ENCODE measurements at places on chromosomes 12 and 14. TPM values are rescaled to one million over a fixed set of nuclear protein-coding genes. Genes with fewer than 3 reads are reported as not detected.

GRCh38 chr14:33879684-33880286 lies 71.1 kb downstream of the EGLN3 start:
- no peak for DNase-seq

GRCh38 chr12:78315028-78315427 lies 484.3 kb downstream of the NAV3 start:
- no peak for DNase-seq

- no peak for DNase-seq
Observed at GRCh38 chr14:95964901-95965300, 74.3 kb upstream of the C14orf132 start.

GRCh38 chr14:89542786-89543424 lies 125.9 kb upstream of the FOXN3 start:
- no peak for DNase-seq

MAP3K9 gene
- polyA plus RNA-seq: 7.2 TPM

- no peak for DNase-seq
Observed at GRCh38 chr12:76915361-76916169, 36.7 kb upstream of the CSRP2 start.

DNA sequence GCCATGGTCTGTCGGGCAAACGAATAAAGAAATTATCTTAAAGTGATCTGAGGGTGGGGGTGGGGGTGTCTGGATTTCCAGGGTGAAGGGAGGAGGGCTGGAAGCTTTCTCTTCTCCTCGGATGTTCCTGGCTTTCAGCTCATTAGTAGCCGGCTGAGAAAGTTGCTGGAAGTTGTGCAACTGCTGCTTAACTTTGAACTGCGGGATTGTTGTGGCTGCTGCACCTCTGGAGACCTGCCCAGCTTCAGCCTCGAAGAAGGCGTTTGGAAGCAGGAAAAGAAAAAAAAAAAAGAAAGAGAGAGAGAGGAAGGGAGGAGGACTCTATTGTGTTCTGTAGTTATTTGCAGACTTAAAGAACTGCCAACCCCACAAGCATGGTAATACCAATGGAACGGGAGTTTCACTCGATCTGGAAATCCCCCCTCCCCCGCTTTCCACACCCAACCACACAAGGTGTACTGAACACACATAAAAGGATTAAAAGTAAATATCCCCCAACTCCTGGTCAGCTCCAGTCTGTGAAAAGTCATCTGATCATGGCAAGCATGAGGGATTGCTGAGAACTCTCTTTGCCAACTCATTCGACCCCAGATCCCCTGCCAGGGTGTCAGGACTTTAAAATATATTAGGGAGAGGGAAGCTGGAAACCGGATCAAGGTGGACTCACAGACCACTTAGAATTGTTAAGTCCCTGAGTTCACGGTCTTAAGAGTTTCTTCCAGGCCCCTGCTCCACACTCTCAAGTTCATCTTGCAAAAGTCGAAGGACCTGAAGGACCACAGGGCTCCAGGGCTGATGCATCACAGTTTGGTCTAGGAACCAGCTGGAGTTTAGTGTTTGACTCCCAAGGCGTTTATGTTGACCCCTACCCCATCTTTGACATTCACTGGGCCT lies at the start of gene RASSF9:
RASSF9 (minus strand) TSS at position 213 of the 894 bp plus-strand sequence; CDS start at position 5, 208 bp downstream.
- no peak for DNase-seq

FLRT2 gene
- polyA plus RNA-seq: 69.2 TPM

DNA sequence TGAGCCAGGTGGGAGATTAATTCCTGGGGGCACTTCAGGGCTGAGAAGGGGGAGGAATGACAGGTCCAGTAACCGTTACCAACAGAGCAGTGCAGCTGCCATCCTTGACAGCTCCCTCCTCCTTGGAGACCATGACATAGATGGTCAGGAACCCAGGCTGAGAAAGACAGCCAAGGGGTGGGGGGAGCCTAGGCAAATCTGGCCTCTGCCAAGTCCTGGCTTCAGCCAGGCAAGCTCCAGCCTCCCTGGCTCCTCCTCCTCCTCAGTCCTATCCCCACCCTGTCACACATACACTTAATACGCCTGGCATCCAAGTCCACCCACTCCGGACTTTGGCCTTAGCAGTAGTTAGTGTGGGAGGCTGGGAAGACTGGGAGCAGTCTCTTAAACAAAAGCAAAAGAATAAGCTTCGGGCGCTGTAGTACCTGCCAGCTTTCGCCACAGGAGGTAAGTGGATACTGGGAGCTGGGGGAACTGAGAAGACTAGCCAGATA lies at the start of gene RDH5:
RDH5 (plus strand) TSS at position 323 of the 494 bp plus-strand sequence. CDS start 792 bp downstream, outside the sequence.
- no peak for DNase-seq

GRCh38 chr12:684416-684815 lies 21.2 kb upstream of the NINJ2 start:
- DNase-seq: no peak

- DNase-seq: no peak
Observed at GRCh38 chr12:107567876-107568619, 117.6 kb upstream of the PWP1 start.

- no peak for DNase-seq
Observed at GRCh38 chr12:45216230-45216982, 511 bp downstream of the ANO6 start.

DNA sequence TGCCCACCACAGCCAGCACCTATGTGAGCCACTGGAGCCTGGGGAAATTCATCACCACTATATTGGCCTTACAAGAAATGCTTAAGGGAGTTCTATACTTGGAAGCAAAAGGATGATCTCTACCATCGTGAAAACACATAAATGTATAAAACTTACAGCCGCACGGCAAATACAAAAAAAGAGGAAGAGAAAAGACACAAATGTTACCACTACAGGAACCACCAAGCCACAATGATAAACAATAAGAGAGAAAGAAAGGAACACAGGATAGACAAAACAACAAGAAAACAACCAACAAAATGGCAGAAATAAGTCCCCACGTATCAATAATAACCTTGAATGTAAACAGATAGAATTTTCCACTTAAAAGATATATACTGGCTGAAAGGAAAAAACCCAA lies 267.5 kb downstream of the TMEM121 start:
- DNase-seq: no peak

DNA sequence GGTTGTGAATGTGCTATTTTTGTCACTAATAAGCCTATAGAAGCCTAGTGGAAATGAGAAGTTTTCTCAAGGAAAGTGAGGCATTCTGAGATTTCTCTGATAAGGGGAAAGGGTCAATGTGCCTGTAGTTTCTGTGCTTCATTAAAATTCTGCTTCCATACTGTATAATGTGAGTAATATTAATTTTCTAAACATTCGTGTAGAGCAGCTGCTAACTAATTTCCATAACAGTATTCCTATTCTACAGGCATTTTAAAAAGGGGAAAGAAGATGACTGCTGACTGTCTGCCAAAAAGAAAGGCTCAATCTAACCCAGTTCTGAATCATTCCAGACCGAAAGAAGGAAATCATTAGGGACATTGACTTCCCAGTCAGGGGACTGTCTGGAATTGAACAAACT lies 293.3 kb upstream of the TMPO start:
- DNase-seq: no peak

LIN7A gene
- polyA plus RNA-seq: not detected

- peak; percentile 2 for DNase-seq
Observed at GRCh38 chr12:45553204-45553603, 176.3 kb upstream of the ARID2 start.

SIX6 gene
- polyA plus RNA-seq: not detected

DNA sequence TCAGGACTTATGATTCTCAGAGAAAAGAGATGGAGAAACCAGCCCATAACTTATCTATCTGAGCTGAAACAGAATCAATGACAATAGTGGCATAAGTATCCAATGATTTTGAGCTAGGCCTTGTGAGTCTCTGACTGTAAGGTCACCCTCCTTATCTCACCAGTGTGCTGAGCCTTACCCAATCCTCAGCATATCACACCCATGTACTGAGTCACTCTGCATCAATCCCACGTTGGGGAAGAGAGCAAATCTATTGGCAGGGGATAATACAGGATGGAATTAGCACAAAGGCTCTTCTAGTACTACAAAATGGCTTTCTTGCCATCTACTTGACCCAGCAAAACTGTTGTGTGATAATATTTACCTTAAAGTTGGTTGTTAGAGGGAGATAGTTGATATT lies 997.8 kb downstream of the NRXN3 start:
- DNase-seq: no peak

DNA sequence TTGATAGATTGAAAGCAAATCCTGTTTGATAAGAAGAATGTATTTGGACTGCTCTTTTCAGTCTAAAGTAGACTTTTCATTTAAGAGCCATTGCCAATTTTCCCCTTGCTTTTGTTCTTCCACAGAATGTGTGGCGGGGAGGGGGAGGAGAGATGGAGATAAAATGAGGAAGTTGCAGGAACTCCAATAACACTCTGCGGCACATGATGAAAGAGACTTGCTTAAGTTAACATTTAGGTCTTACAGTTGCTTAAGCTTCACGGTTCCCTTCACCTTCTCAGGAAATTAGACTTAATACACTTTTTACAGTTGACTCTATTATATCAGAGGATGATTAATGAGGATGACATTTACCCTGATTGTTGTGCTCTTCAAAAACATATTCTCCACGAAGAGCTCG lies 537.3 kb downstream of the TMTC2 start:
- DNase-seq: no peak

SAMD15 gene
- polyA plus RNA-seq: 0.77 TPM

DNA sequence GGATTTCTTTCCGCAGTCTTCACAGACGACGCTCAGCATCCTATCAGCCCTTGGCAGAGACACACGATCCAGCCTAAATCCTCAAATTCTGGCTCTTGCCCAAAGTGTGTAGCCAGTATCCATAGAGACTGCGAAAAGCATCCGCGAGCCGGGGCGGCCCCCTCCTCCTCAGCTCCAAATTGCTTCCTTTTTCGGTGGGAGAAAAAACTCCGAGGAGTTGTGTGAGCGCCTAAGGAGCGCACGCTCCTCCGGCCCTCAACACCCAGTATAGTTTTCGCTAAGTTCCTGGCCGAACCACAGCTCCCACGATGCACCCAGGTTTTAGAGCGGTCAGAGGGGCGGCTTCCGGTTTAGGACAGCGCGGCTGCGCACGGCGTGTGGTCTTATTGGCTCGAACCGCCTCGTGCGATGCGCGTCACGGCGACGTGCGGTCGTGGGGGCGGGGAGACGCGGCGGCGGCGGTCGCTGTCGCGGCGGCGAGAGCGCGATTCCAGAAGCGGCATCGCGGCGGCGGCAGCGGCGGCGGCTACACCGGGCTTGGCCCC lies at the start of gene ADIPOR2:
ADIPOR2 (plus strand) TSS at position 493 of the 545 bp plus-strand sequence. CDS start 63,274 bp downstream, outside the sequence.
- DNase-seq: peak; percentile 62

GRCh38 chr14:29637411-29637810 lies 290.2 kb downstream of the PRKD1 start:
- no peak for DNase-seq

TRHDE gene
- 0.12 TPM for polyA plus RNA-seq

OR6J1 gene
- polyA plus RNA-seq: not detected

GRCh38 chr12:118590406-118591150 lies 214.2 kb downstream of the SUDS3 start:
- no peak for DNase-seq

- DNase-seq: no peak
Observed at GRCh38 chr14:35480119-35480769, 53.7 kb upstream of the INSM2 start.

DNA sequence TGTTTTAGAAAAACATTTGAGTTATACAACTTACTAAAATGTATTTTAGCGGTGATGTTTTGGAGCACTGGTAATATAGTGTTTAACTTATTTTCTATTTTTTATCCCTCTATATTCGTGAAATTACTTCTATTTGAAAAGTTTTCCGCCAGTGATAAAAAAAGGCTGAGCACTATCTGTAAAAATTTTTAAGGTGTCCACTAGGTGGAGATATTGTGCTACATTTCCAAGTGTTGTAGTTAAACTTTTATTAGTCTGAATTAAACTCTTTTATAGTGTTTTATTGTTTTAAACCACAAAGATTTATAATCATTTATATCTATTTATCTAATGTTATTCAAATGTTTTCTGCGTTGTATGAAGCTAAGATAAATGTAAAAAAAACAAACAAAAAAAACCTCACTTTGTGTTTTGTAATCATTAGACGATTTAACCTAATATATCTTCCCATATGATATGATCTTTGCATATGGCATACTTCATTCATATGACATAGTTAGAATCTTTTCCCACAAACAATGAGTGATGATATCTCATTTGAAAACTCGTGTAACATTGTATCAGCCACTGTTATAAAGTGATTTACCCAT lies 11.8 kb downstream of the ALG10B start:
- DNase-seq: no peak

DNA sequence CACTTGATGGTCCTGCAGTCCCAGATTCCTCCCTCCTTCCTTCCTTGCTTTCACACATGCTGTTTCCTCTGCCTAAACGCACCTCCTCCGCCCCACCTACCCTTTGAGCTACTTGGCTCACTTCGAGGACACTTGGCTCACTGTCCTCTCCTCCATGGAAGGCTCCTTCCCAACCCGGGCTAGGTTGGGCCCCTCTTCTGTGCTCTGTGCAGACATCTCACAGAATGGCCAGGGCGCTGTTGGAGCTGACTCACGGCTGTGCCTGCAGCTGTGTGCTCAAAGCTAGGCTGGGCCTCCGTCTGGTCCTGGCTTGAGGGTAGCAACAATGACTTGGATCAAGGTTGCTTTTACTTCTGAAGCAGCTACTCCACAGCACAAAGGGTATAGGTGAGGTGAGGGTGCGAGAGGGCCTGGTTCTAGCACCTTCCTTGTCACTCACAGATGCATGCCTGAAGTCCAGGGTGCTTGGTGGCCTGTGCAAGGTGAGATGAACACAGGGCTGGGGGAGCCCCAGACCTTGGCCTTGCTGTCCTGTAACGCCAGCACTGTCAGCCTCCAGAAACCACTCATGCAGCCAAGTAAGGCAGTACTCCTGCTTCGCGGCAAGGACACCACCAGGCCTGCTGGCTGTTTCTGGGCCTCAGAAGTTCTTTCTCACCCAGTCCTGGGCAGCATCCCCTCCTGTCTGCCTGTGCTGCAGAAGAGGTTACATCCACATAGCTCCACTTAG lies 61.8 kb downstream of the GALNT16 start:
- no peak for DNase-seq

GRCh38 chr14:88683119-88683518 lies 109.6 kb downstream of the EML5 start:
- DNase-seq: no peak

HCAR3 gene
- polyA plus RNA-seq: 2.8 TPM

All from keratinocyte (primary cell).